ENCODE measurements at places on chromosomes 12 and 14. TPM values are rescaled to one million over a fixed set of nuclear protein-coding genes. Genes with fewer than 3 reads are reported as not detected.

- no peak for DNase-seq
Measured at GRCh38 chr12:80058586-80058985, 40.8 kb upstream of the OTOGL start.

- DNase-seq, result no peak
Measured at GRCh38 chr12:95529693-95530225, 21.5 kb downstream of the USP44 start.

GRCh38 chr14:54427871-54428270, 13.3 kb downstream of the CNIH1 start:
- no peak for DNase-seq

GRCh38 chr12:80509781-80510556, 65.9 kb downstream of the PTPRQ start:
- no peak for DNase-seq

DNA sequence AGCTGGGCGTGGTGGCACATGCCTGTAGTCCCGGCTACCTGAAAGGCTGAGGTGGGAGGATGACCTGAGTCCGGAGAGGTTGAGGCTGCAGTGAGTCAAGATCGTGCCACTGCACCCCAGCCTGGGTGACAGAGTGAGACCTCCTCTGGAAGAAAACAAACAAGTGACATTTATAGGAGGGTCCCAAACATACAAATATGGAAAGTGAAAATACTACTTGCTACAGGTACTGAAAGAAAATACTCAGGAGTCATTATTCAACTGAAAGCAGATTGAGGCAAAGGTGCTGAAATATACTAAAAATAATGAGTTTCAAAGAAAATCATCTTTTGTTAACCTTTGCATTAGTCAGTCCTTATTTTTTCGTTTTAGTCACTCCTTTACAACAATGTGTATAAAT, 53.5 kb downstream of the ETV6 start:
- no peak for DNase-seq

DNA sequence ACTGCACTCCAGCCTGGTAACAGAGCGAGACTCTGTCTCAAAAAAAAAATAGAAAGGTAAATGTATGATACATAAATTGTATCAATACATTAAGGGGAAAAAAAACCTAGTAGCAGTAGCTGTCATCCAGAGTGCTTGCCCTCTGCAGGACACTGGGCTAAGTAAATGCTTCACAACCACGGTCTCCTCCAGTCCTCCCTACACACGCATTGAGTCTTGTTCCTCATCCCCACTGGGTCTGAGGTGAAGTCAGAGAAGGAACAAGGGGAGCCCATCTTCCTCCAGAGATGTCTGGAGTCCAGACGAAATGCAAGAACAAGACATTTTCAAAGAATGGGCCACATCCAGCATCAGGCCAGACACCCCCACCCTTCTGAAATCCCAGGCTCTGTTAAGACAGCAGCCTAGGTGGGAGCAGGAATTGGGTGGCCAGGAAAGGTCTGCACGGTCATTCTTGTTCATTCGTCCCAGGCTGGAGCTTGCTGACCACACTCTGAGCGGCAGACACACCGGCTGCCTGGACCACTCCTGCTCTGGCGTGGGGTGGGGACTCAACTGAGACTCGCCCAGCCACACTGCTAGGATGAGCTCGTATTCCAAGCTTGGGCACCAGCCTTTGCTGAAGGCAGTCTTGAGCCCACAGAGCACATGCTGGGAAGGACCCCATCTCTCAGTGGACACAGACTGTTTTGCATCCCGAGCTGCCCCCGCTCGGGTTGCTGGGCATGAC, 45.5 kb downstream of the CHGA start:
- DNase-seq, result no peak

DNA sequence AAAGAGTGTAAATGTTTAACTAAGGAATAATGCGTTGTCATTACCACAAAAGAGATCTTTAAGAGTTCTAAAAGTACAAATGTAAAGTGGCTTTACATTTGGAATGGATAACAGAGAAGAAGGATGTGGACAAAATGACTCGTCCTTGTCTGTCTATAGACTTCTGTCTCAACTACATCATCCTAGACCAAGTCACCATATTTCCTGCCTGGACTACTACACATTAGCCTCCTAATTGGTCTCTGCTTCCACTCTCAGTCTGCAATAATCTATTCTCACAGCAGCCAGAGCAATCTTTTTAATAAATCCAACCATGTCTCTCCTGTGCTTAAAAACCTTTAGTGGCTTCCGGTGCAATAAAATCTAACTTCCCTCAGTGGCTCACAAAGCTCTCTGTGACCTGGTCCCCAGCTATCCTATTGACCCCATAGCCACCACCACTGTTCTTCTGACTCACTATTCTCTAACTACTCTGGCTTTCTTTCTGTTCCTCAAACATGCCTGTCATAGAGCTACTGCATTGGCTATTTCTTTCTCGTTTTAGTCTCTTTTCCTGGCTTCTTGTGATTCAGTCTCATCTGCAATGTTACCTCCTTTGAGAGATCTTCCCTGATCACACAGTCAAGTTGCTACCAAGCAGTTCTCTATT, 91.1 kb downstream of the MYF5 start:
- no peak for DNase-seq

- no peak for DNase-seq
Measured at GRCh38 chr14:71328183-71328582, 420.9 kb downstream of the PCNX1 start.

DNA sequence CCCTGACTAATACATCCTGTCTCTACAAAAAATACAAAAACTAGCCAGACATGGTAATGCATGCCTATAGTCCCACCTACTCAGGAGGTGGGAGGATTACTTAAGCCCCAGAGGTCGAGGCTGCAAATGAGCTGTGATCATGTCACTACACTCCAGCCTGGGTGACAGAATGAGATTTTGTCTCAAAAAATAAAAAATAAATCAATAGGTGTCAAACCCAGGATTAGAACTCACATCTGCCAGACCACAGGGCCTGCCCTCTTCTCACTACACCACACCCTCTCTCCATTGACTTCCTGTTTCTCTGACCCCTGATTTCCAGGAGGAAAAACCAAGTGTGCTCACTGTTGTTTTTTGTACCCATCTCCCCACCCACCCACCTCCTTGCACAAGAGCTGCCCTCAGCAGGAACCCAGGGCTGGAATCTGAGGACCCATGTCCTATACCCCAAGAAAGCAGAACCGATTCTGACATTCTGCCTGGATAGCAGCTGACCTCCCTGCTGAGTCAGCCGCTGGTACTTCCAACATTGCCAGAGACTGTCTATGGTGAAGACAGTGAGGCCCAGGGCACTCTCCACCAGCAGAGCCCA, 6.2 kb downstream of the CMKLR1 start:
- DNase-seq, result no peak

GRCh38 chr14:67680121-67680602, 5.7 kb upstream of the VTI1B start:
- no peak for DNase-seq

DNA sequence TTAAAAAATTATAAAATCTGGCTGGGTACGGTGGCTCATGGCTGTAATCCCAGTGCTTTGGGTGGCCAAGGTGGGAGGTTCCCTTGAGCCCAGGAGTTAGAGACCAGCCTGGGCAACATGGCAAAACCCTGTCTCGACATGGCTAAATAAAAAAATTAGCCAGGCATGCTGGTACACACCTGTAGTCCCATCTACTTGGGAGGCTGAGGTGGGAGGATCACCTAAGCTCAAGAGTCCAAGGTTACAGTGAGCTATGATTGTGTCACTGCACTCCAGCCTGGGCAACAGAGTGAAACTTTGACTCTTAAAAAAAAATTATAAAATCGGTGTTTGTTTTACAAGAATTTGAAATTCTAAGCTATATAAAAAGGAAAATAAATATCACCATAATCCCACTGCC, 141.8 kb downstream of the SLC38A6 start:
- no peak for DNase-seq

DNA sequence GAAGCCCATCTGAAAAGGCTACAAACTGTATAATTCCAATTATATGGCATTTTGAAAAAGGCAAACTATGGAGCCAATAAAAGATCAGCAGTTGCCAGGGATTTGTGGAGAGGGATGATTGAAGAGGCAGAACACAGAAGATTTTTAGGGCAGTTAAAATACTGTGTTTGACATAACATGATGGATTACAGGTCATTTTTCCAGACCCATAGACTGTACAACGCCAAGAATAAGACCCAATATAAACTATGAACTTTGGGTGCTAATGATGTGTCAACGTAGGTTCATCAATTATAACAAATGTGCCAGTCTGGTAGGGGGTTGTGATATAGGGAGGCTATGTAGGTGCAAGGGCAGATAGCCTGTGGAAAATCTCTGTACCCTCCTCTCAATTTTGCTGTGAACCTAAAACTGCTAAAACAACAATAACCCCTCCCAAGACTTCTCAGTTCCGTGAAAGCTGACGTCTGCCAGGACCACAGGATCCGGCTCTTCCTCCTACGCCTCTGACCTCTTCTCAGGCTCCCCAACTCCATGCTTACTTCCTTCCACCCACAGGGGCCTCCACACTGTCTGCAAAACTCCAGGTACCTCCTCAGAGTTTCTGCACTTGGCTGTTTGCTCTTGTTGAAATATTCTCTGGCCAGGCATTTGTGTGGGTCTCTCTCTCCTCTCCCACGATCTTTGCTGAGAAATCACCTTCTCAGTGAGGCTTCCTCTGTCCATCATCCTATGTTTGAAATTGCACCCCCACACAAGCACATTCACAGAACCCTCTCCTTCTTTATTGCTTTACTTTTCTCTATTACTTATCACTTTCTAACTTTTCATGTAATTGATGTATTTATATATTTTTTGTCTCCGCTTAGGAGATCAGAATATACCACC, 131.4 kb downstream of the BBS10 start:
- no peak for DNase-seq

DNA sequence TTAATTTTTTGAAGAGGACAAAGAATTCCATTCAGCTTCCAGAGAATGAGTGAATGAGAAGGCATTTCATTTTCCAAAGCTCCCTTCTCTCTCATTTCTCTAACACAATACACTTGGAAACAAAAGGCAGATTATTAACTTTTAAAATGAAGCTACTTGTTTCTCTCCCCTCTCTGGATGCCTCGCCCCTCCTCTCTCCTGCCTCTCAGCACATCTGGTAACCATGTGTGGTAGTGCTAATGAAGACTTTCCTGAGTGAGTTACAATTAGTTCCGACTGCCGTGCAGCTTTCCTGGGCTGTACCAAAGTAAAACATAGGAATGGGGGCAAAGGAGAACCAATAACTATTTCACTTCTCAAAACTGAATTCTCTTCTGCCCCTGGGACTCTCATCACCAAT, 84.7 kb upstream of the SOX5 start:
- no peak for DNase-seq

DNA sequence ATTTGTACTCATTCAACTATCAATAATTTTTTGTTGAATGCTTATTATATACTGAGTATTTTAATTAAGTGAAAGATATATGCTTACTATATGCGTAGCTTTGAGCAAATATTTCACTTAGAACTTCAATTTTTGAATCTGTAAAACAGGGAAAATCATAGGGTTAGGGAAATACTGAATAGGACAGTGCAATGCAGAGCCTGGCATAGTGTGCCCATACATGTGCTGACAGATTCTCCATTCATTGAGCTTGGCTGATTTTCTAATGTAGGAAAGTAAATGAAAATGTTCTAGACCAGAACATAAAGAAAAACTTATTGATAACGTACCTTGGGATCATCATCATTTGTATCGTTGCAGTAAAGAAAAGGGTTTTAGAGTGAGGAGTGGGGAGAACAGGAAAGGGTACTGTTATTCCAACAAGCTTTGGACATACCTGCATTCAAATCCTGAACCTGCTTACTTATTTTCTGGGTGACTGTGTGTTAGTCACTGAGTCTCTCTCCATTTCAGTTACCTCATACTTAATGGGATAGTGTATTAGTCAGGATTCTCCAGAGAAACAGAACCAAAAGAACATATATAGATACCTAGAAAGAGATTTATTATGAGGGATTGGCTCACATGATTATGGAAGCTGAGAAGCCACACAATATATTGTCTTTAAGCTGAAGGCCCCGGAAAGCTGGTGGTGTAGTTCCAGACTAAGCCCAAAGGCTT, 436.4 kb downstream of the ADAMTS20 start:
- DNase-seq, result no peak

DNA sequence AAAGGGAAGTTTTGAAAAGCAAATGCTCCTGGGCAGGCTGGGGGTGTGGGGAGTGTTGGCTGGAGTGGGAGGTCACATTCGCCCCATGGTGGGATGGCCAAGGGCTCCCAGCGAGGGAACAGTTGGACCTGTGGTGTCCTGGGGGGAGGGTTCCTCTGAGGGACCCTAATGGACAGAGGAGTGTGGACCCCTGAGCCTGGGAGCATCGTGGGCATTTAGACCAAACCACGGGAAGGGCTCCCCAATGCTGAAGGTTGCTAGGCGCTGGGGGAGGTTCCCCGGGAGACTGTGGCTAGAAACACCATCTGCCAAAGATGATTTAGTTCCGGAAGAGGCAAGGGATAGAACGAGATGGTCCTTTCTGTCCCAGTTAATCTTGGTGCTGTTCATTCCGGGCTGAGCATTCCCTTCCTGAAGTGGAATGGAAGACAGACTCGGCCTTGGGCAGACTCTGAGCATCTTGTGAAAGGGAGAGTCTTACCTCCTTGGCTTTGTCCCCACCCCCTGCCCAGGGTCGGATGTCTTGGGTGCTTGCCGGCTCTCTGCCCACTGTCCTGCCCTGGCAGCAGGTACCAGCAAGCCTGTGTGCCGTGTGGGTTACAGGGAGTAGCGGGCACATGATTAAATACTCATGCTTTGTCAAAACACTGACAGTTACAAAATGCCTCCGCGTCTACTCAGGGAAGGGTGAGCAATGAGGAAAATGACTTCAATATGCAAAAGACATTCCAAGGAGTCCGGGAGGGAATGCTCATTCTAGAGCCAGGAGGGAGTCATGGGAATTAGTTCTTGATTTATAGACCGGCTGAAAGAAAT, 215.9 kb downstream of the CACNA1C start:
- DNase-seq, result no peak

DNA sequence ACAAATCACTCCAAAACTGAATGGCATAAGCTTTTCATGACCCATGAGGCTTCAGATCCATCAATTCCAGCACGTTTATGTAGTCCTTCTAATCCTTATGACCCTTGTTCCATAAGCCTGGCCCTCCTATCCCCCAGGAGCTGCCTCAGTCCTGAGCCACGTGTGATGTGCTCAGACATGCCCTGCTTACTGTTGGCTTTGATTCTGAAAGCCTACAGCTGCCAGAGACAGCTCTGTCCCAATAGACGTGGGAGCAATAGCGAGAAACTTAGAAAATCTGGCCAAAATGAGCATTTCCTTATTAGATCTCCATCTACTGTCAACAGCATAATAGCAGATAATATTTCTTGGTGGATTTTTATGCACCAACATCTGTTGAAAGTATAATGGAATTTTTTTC, 33.2 kb downstream of the DUSP6 start:
- peak; percentile 40 for DNase-seq

GRCh38 chr12:19458733-19459132, 19.4 kb downstream of the AEBP2 start:
- no peak for DNase-seq

- no peak for DNase-seq
Measured at GRCh38 chr14:64191756-64192155, 102.4 kb downstream of the ESR2 start.

- no peak for DNase-seq
Measured at GRCh38 chr14:24438223-24439097, 4.1 kb downstream of the SDR39U1 start.

The GNG2 gene
- total RNA-seq, result 41.5 TPM

The PLCZ1 gene
- total RNA-seq, result not detected

The SERPINA1 gene
- 1,514 TPM for total RNA-seq

The RNASE3 gene
- 1.1 TPM for total RNA-seq

The MYF6 gene
- not detected for total RNA-seq

The KLHDC1 gene
- 3.5 TPM for total RNA-seq
